ENCODE measurements at places on chromosomes 2 and 18. TPM values are rescaled to one million over a fixed set of nuclear protein-coding genes. Genes with fewer than 3 reads are reported as not detected.
A peak's percentile ranks its signal among the peaks of the same experiment; 100 is the strongest.

HNMT gene
- 3.6 TPM for total RNA-seq

LOXL3 gene
- total RNA-seq = 22.4 TPM

WNT6 gene
- total RNA-seq = not detected

ANKRD30BL gene
- not detected for total RNA-seq

GREB1 gene
- 41.7 TPM for total RNA-seq

CRACDL gene
- total RNA-seq = 0.07 TPM

GRCh38 chr2:173966274-173967098 lies 1.3 kb upstream of the SP3 start:
- no peak for DNase-seq
- H3K4me1 ChIP-seq = peaks cover 10% of the 10 kb centered on the region
- H3K4me3 ChIP-seq = peak overlapping the region; percentile 69
- H3K27ac ChIP-seq = peak overlapping the region; percentile 87
- H3K36me3 ChIP-seq = no peaks in the 10 kb centered on the region

GRCh38 chr18:52340406-52341102 lies 557 bp downstream of the DCC start:
- DNase-seq = no peak
- peak overlapping the region; percentile 68 for H3K4me3 ChIP-seq
- H3K27me3 ChIP-seq = peaks cover 47% of the 10 kb centered on the region
- peaks cover 5% of the 10 kb centered on the region for H3K4me1 ChIP-seq

DNA sequence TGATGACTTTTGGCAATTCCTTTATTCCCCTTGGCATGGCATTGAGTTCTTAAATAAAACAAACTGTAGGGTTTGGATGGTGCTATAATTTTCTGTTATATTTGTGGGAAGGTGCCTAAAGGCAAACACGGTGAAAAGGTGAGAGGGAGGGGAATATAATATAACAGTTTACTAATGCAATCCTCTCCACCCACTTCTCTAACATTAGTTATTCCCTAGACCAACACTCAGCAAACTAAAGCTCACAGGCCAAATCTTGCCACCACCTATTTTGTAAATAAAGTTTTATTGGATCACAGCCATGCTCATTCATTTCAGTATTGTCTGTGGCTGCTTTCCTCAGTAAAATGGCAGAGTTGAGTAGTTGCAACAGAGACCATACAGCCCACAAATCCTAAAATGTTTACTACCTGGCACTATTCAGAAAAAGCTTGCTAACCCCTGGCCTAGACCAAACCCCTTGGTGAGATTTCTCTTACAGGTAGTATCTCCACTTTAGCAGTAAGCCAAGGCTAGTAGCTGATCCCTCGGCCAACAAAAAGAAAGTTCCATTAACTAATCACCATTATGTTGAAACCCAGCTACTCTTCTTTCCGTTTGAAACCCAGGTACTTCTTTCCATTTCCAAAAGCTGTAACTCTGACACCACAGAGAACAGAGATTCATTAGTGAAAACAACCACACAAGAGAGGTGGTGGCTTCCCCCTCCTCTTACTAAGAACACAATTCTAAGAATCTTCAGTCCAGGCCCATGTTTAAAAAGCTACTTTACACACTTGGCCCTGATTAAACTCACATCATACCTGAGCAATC lies 136.1 kb upstream of the CHAC2 start:
- peaks cover 2% of the 10 kb centered on the region for H3K4me1 ChIP-seq
- no peak overlapping the region for H3K4me3 ChIP-seq
- no peaks in the 10 kb centered on the region for H3K36me3 ChIP-seq
- DNase-seq = no peak

- peaks cover 5% of the 10 kb centered on the region for H3K27me3 ChIP-seq
- no peak for DNase-seq
- H3K27ac ChIP-seq = no peak overlapping the region
- no peak overlapping the region for H3K4me3 ChIP-seq
- peaks cover 3% of the 10 kb centered on the region for H3K4me1 ChIP-seq
- no peaks in the 10 kb centered on the region for H3K36me3 ChIP-seq
These were observed 9.0 kb downstream of the ZNF516 start for GRCh38 chr18:76486038-76486437.

DNA sequence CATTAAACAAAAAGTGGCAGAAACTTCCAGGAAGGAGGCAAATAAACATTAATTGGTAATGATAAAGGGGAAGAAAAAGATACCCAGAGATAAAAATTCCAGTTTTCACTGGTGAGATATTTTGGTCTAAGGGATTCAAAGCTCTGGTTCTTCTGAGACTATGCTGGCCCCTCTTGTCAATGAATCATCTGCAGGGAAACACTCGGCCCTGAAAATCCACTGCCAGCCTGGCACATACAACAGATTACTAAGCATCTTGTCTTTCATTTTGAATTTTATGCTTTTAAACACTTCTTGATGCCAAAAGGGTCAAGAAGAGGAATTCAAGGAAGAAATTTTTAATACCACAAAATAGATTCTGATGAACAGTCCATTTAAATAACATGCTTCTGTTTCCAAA lies 1603.8 kb upstream of the ZEB2 start:
- H3K27ac ChIP-seq = no peak overlapping the region
- H3K27me3 ChIP-seq = no peaks in the 10 kb centered on the region
- no peaks in the 10 kb centered on the region for H3K36me3 ChIP-seq
- H3K4me3 ChIP-seq = no peak overlapping the region
- no peak for DNase-seq
- peaks cover 3% of the 10 kb centered on the region for H3K4me1 ChIP-seq

DNA sequence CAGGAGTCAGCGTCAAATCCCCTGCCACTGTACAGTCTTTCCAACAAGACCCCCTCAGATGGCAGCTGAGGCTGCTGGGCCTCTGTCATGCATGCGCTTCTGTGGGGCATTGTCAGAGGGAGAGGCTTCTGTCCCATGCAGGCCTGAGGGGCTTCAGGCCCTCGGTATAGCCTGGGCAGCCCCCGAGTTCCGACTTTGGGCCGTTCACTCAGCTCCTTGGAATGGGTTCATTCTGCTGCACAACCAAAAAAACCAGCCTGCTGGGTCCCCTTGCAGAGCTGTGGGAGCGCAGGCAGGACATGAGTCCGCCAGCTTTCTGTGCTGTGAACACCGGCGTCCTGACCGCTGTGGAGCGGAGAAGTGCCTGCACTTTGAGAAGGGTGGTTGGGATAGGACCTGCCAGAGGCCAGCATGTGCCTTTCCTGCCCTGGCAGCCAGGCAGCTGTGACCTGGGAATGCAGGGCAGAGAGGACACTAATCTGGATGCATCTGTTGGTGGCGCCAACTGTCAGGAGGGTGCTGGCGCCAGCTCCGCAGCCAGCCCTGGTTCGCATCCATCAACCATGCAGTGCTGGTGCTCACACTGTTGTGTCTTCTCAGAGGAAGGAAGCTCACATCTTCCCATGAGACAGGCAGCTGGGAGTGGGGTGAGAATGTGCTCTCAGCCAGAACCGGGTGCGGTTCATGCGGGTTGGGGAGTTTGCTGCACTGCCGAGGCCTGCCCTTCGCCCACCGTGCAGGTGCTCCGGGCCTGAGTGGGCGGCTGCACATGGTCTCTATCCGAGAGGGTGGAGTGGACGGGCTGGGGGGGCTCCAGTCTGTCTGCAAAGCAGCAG lies 14.3 kb downstream of the ARHGEF4 start:
- no peak for DNase-seq
- no peak overlapping the region for H3K27ac ChIP-seq
- H3K4me3 ChIP-seq = no peak overlapping the region
- no peaks in the 10 kb centered on the region for H3K27me3 ChIP-seq

DNA sequence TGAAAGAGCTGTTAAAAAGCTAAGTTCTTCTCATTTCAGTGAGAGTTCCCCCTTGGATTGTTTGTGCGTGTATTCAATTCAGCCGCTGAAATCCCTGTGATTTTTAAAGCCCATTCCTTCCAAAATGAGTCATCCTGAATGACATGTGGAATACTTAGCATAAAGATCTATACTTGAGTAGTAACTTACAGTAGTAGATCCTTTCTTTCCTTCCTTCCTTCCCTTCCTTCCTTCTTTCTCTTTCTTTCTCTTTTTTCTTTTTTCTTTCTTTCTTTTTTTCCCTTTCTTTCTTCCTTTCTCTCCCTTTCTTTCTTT lies 18.2 kb upstream of the SOX11 start:
- peaks cover 7% of the 10 kb centered on the region for H3K4me1 ChIP-seq
- no peak overlapping the region for H3K27ac ChIP-seq
- H3K4me3 ChIP-seq = peak overlapping the region; percentile 67
- no peak for DNase-seq
- H3K27me3 ChIP-seq = peaks cover 3% of the 10 kb centered on the region

- no peak overlapping the region for H3K4me3 ChIP-seq
- 0 out of 2 replicates have a peak overlapping the region, but pooled peaks have one; percentile 22 for H3K27ac ChIP-seq
- H3K27me3 ChIP-seq = no peaks in the 10 kb centered on the region
- H3K4me1 ChIP-seq = peaks cover 4% of the 10 kb centered on the region
These were observed 25.8 kb upstream of the CABYR start for GRCh38 chr18:24112874-24113615.

GRCh38 chr2:198545411-198545810 lies 741.0 kb downstream of the PLCL1 start:
- H3K27ac ChIP-seq = no peak overlapping the region
- H3K4me3 ChIP-seq = no peak overlapping the region
- DNase-seq = no peak
- H3K27me3 ChIP-seq = no peaks in the 10 kb centered on the region
- H3K36me3 ChIP-seq = no peaks in the 10 kb centered on the region

DNA sequence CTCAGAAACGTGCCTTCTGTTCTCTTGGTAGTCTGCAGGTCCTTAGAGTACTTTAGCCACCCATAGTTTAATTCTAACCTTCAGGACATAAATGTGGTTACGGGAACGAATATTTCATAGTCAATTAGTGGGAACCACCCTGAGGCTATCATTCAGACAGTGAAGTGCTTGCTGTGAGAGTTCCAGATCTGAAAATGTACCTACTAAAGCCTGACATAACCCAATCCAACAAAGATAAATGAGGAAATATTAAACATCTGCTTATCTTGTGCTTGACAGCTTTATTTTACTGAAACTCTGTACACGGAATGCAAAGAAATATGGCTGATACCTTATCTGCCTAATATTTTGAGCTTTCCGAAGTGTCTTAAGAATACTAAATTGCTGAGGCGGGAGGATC lies 43.0 kb downstream of the RAB27B start:
- H3K27me3 ChIP-seq = no peaks in the 10 kb centered on the region
- no peaks in the 10 kb centered on the region for H3K36me3 ChIP-seq
- no peak overlapping the region for H3K27ac ChIP-seq
- H3K4me1 ChIP-seq = no peaks in the 10 kb centered on the region

- no peaks in the 10 kb centered on the region for H3K27me3 ChIP-seq
- H3K36me3 ChIP-seq = no peaks in the 10 kb centered on the region
- H3K4me3 ChIP-seq = no peak overlapping the region
- no peak for DNase-seq
- no peaks in the 10 kb centered on the region for H3K4me1 ChIP-seq
These were observed 65.4 kb upstream of the DNAJC10 start for GRCh38 chr2:182650704-182651103.

DNA sequence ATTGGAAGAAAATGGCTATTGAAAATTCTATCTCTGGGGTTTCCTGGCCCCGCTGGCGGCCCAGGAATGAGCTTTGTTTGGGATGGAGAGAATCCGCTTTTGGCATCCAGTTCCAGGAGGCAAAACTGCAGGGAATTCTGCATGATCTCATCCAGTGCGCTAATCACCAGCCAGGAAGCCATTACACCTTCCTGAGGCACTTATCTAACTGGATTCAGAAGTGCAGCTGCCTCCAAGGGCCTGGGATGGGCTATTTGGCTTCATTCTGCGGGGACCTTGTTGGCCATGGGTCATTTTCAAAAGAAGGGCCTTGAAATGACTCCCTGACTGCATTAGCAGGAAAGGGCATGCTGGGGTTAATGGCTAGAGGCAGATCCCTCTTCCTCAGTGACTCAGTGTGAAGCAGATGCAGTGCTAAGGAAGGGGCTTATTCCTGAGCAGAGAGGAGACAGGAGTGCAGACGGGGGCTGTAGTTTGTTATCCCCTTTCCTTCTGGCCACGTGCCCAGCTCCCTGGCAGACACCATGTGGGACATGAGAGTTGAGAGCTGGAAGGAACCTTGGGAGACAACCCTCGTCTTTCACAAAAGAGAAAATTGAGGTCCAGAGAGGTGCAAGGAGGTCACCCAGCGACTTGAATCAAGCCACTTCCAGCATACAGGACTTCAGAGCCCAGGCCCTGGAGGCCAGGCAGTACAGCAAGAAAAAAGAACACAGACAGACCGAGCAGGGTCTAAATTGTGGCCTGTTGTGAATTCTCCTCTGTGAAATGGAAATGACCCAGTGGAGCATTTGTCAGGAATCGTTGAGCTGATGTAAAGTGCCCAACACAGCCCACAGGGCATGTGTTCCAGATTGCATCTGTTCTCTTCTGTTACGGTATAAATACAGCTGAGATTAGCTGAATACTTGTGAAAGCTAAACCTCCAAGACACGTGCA lies 161.8 kb downstream of the PRKCE start:
- H3K36me3 ChIP-seq = no peaks in the 10 kb centered on the region
- H3K4me1 ChIP-seq = no peaks in the 10 kb centered on the region

DNA sequence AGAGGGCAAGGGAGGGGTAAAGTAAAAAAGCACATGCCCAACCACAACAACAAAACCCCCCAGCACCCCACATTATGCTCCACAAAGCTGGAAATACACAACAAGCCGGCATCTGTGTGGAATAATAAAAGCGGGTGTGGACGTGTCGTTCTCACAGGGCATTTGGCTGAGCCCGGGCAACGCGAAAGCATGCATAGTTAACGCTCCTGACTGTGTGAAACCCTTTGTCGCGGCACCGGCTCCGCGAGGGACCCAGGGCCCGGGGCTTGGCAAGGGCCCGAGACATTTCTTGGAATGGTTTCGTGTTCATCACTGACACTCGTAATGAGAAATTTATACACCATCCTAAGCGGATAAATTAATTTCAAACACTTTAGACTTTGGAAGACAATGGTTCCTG lies 165.6 kb downstream of the INHBB start:
- H3K4me3 ChIP-seq = no peak overlapping the region
- H3K4me1 ChIP-seq = no peaks in the 10 kb centered on the region
- H3K27me3 ChIP-seq = peaks cover 14% of the 10 kb centered on the region
- no peak for DNase-seq
- H3K36me3 ChIP-seq = no peaks in the 10 kb centered on the region

GRCh38 chr18:52409727-52410126 lies 69.7 kb downstream of the DCC start:
- H3K4me1 ChIP-seq = no peaks in the 10 kb centered on the region
- no peaks in the 10 kb centered on the region for H3K27me3 ChIP-seq
- no peaks in the 10 kb centered on the region for H3K36me3 ChIP-seq
- no peak overlapping the region for H3K4me3 ChIP-seq
- H3K27ac ChIP-seq = no peak overlapping the region

DNA sequence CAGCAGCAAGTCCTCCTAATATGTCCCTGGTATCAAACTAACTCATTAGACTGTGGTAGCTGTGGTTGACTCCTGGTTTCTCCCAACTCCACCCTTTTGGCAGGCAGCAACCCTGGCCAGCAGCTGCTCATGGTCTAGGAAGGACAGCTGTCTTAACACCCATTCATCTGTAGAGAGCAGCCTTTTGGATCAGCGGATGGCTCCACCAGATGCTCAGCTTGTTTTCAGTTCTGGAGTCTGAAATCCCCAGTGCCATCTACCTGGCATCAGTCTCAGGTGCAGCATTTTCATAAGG lies 100.5 kb downstream of the SPOPL start:
- H3K27me3 ChIP-seq = no peaks in the 10 kb centered on the region
- H3K27ac ChIP-seq = no peak overlapping the region
- H3K4me1 ChIP-seq = no peaks in the 10 kb centered on the region
